ENCODE measurements at places on chromosomes 4 and X. TPM values are rescaled to one million over a fixed set of nuclear protein-coding genes. Genes with fewer than 3 reads are reported as not detected.

HNRNPH2 gene
- total RNA-seq: 64.2 TPM

ESX1 gene
- total RNA-seq: not detected

XK gene
- under 0.01 TPM for total RNA-seq

FAM241A gene
- total RNA-seq: 0.59 TPM

PDZD4 gene
- under 0.01 TPM for total RNA-seq

RTL9 gene
- total RNA-seq: 0.37 TPM

S100P gene
- total RNA-seq: not detected

MAGEC1 gene
- not detected for total RNA-seq

FGFRL1 gene
- 41.7 TPM for total RNA-seq

TGIF2LX gene
- total RNA-seq: not detected

GK gene
- 5.2 TPM for total RNA-seq

TCP11X2 gene
- not detected for total RNA-seq

TRAPPC2 gene
- 12.1 TPM for total RNA-seq

NHSL2 gene
- total RNA-seq: 1.5 TPM

VCX3A gene
- not detected for total RNA-seq

MAGED4B gene
- total RNA-seq: 99.3 TPM

HTN3 gene
- total RNA-seq: not detected

WAS gene
- total RNA-seq: 0.30 TPM

RTL5 gene
- 4.4 TPM for total RNA-seq

CPLX1 gene
- total RNA-seq: not detected

CT45A5 gene
- total RNA-seq: not detected

CT55 gene
- total RNA-seq: not detected

EPGN gene
- 26.2 TPM for total RNA-seq

TLR6 gene
- 1.8 TPM for total RNA-seq

VEGFC gene
- total RNA-seq: 31.5 TPM

VCX2 gene
- not detected for total RNA-seq

TSPAN7 gene
- not detected for total RNA-seq

CLDN24 gene
- not detected for total RNA-seq

RGN gene
- total RNA-seq: 1.5 TPM
